ENCODE measurements at places on chromosomes 3 and 15. TPM values are rescaled to one million over a fixed set of nuclear protein-coding genes. Genes with fewer than 3 reads are reported as not detected.
A peak's percentile ranks its signal among the peaks of the same experiment; 100 is the strongest.

The DISP2 gene
- total RNA-seq: 0.52 TPM

The SLC22A13 gene
- not detected for total RNA-seq

The XCR1 gene
- total RNA-seq: not detected

The CLDN11 gene
- 5.6 TPM for total RNA-seq

The PLA2G4D gene
- not detected for total RNA-seq

The LRTM1 gene
- not detected for total RNA-seq

The SMCO1 gene
- total RNA-seq: not detected

The UPK1B gene
- 6.6 TPM for total RNA-seq

The TJP1 gene
- 70.9 TPM for total RNA-seq

DNA sequence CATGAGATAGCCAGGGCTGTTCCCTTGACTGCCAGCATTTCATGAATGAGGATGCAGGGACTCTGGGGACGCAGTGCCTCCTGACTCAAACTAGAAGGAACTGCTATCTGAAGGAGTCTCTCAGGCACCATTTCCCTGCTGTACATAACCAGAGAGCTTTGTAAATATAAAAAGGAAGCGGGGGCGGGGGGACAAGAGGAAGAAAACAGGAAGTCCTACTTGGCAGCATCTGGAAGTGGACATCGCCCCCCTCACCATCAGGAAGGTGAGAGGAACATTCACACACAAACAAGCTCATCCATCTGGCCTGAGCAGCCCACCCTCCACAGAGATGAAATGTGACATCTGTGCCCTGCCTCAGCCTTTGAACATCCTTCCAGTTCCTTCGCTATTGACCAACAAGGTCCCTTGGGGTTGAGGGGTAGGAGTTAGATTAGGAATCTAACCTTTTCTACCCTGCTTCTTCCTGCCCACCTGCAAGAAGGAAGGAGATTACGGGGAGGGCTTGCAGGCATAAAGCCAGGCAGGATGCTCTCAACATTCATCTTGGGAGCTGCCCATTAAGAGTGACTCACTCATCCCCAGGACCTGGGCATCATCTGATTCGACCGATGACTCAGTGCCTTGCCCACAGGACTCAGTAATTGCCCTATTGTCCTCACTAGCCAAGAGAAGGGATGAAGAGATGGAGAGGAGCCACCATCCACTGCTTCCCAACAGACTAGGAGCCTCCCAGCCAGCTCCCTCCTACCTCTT, 31.9 kb downstream of the SH3BP5 start:
- peak; percentile 46 for DNase-seq

GRCh38 chr3:78798266-78798832, 969.4 kb downstream of the ROBO1 start:
- DNase-seq: no peak

- DNase-seq: no peak
Observed at GRCh38 chr3:134640872-134641470, 9.9 kb downstream of the KY start.

DNA sequence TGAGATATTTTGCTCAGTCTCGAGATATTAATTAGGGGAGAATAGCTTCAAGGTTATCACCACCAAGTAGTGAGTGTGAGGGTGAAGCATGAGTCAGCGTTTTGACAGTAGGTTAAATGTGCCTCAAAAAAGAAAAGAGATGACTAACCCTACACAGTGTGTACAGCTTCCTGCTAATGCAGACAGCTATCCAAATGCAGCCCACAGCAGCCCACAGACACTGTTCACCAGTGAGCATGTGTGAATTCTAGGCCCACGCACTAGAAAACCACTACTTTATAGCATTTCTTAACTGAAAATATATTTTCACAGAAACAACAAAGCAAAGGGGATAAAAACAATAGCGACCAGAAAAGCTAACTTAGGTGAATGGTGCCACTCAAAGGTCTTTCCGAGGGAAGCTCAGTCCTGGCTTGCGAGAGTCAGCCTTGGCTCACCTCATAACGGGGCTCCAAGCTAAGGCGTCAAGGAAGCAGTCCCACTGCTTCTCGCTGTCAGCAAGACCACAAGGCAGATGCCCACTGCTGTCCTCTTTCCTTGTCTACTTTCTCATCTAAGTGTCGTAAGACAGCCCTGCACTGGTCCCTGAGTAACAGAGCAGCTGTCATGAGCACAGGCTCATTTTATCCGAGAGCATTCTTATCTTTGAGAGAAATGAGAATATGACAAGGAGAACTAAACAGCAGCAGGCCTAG, 47.6 kb downstream of the TXNRD3 start:
- DNase-seq: no peak

DNA sequence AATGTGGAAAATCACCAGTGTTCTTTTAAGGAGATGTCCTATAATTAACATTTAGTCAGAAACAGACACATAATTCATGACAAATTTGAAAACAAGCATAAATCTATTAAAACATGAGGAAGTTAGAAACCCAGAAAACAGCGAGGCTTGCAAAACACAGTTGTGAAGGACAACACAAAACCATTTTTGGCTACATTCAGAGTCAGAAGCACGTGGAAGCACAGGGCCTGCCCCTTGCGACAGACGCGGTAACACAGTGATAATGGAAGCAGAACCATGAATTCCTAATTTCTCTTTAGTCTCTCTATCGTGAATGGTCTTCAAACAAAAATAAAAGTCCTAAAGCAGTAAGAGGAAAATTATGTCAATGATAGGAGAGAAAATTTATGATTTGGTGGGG, 12.2 kb downstream of the NCEH1 start:
- no peak for DNase-seq

- peak; percentile 45 for DNase-seq
Observed at GRCh38 chr3:5188419-5189221, 1.1 kb downstream of the EDEM1 start.

GRCh38 chr15:57728436-57728835, 21.9 kb downstream of the POLR2M start:
- no peak for DNase-seq

GRCh38 chr15:49817100-49817499, 196.3 kb downstream of the DTWD1 start:
- no peak for DNase-seq

GRCh38 chr3:134249935-134250716, 533 bp downstream of the RYK start:
- DNase-seq: peak; percentile 77

GRCh38 chr3:127254730-127255129, 33.1 kb downstream of the PRR20G start:
- no peak for DNase-seq

GRCh38 chr3:30102356-30102755, 504.0 kb upstream of the TGFBR2 start:
- no peak for DNase-seq

DNA sequence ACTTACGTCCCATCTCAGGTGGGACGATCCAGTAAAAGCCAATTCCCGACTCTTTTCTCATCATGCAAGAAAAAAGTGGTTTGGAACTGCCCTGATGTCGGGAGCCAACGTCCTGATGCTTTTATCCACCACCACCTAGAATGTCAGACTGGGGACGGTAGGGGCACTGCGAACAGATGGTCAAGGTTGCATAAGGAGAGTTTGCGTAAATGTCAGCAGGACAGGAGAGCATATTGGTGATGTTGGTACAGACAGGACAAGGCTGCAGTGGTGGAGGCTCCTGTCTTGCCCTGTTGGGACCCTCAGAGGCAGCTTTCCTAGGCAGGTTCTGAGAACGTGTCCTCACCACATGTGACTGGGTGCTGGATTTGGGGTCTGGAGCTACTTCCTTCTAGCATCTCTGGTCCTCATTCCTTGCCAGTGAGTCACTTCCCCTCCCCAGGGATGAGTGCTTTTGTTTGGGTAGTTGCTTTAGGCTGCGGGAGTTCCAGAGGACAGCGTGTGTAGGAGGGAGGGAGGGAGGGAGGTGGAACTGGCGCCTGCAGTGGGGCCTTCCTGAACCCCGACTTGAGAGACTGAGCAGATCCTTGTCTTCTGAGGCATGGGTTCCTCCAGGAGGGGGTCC, 21.0 kb downstream of the THSD4 start:
- DNase-seq: no peak

DNA sequence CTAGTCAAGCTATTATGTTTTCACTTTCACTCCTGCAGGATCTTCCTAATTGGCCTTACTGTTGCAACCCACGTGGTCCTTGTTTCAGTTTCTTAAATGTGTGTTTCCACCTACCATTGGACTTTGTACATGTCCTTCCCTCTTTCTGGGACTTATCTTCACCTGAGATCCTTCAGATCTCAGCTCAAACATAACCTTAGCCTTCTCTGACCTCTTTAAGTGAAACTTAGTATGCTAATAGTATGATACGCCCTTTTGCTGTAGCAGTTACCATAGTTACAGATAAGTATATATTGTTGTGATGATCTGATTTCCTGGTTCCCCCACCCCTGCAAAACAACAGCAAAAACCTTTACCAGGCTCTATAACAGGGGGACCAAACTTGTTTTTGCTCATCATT, 35.2 kb downstream of the U2SURP start:
- DNase-seq: no peak

DNA sequence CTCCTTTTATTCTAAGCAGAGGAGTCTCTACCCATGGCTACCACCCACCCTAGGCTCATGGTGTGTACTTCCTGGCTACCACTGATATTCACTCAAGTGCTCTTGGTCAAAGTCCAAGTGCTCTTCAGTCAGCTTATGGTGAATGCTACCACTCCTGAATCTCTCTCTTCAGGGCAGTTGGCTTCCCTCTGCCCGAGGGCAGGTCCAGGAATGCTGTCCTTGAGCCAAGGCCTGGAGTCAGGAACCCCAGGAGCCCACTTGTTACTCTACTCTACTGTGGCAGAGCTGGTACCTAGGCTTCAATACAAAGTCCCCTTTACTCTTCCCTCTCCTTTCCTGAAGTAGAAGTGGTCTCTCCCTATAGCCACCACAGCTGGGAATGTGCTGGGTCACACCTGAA, 226.0 kb downstream of the DIPK2A start:
- no peak for DNase-seq

DNA sequence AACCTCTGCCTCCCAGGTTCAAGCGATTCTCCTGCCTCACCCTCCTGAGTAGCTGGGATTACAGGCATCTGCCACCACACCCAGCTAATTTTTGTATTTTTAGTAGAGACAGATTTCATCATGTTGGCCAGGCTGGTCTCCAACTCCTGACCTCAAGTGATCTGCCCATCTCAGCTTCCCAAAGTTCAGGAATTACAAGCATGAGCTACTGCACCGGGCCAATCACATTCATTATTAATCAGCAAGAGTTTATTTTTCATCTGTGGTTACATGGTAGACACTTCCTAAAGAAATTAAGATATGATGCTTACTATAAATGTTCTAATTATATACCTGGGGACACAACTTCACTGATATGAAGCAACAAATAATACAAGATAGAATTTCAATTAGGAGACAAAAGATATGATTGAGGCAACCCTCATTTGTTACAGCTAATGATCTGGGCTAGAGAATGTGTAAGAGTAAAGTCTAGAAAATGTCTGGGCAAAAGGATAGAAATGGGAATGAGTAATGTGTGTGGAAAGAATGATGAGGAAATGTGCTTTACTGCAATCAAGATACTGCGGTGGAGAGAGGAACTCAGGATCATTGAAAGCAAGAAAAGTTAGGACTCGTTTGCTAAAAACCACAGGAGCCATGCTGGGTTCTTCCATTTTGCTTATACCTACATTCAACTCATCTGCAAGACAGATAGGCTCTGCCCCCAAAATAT, 366.8 kb downstream of the ZIC1 start:
- no peak for DNase-seq

GRCh38 chr3:193897288-193897687, 238.7 kb upstream of the HES1 start:
- DNase-seq: no peak

- DNase-seq: no peak
Observed at GRCh38 chr3:29465836-29466235, 185.0 kb downstream of the RBMS3 start.

DNA sequence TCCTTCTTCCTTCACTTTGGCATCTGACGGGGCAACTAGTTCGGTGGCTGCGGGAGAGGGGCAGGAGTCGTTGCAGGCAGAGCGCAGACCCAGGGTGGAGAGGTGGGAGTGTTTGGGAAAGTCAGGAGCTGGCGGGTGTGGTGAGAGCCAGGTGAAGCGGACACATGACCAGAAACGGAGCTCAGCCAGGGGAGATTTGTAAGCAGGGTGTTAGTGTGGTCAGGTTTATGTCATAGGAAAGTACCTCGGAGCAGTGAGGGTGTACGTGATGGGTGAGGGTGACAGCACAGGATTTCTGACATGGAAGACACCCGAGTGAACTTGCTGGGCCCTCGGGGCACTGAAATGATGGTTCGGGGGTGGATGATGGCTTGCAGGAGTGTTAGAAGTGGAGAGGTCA, 247.4 kb upstream of the TPM1 start:
- DNase-seq: no peak

DNA sequence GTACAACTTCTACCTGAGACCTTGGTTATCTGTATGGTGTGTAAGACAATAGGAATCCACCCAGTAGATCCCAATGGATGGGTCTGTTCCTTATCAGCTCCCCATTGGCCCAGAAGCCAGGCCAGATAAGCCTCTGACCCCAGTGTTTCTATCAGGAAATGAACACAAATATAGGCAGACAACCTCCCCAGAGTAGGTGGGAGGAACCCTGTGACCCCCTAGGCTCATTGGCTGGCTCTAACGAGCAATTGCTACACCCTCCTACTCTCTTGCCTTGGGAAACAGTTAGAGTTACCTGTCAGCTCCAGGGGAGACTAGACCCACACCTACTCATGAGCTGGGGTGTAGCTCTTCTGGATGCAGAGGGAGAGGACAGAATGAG, 299.9 kb downstream of the UACA start:
- DNase-seq: no peak
